GM12891 (cell line): ENCODE measurements at places on chromosomes 13 and 19.

- no peak for DNase-seq
Observed at GRCh38 chr13:74132776-74133656, 1.2 kb downstream of the KLF12 start.

GRCh38 chr13:43924549-43925245, 45.0 kb downstream of the LACC1 start:
- DNase-seq, result no peak

- no peak for DNase-seq
Observed at GRCh38 chr13:49812812-49813211, 20.3 kb upstream of the KPNA3 start.

DNA sequence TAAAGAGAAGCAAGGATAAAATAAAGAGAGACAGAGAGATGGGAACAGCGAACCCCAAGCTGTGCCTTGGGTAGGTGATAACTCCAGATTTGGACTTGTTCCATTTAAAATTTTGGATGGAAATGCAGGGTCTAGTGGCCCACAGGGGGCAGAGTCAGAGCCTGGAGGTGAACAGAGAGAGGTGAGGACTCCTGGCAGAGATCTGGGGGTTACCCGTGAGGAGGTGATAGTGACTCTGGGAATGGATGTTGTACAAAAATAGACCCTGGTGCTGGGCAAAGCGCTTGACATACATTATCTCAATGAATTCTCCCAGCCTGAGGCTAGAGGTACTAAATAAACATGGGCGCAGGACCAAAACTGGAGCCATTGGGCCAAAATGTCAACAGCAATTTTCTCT, 14.3 kb upstream of the DHRS12 start:
- no peak for DNase-seq

GRCh38 chr13:98039964-98040363, 86.5 kb downstream of the IPO5 start:
- no peak for DNase-seq

- DNase-seq, result no peak
Observed at GRCh38 chr13:112575675-112576074, 12.3 kb downstream of the TUBGCP3 start.

DNA sequence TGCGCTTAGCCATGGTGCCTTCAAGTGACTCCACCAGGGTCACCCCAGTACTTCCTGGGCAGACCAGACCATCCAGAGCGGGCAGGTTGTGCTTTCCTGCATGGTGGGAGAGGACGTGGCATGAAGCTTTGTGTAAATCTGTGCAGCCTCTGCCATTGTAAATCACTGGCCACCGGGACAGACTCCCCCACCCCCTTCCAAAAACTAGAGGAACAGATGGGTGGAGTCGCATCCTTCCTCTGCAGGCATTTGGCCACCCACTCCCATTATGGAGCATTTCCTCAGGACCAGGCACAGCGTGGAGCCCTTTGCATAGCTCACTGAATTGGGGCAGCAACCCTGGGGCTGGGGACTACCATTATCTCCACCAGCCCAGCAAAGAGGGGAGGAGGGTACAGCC, 8.2 kb downstream of the BCKDHA start:
- no peak for DNase-seq

DNA sequence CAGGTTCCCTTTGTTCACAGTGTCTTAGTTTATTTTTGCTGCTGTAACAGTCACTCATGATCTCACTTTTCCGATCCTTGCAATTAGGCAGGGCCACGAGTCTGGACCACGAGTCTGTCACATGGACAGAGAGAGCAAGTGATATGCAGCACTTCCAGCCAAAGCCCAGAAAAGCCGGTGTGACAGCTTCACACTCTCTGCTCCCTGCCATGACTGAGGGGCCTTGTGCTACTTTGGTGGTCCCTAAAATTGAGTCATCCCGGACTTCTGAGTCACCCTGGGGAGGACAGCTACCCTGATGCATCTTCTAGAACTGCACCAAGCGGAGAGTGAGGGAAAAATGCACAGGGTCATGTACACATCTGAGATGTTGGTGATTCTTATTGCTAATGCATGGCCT, 179.6 kb downstream of the EFNB2 start:
- DNase-seq, result no peak

DNA sequence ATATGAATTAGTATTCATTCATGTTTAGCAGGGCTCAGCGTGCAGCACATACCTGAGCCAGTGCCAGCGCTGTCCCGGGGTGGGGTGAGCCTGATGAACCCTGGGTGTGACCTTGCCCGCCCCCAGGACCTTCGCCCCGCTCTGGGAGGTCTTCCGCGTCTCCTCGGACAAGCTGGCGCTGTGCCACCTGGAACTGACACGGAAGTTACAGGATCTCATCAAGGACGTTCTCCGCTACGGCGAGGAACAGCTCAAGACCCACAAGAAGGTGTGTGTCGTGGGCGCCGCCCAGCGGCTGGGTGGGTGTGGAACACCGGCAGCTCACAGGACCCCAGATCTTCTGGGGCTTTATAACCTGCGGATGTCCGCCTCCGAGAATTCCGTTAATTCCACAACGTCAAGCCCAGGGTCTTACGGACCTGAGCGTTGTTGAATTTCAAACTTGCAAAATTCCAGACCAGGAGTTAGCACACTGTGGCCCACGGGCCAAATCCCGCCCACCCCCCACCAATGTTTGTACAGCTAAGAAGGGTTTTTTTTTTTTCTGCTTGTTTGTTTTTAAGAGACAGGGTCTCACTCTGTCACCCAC, 15.4 kb downstream of the FCHO1 start:
- no peak for DNase-seq

GRCh38 chr19:11268783-11269267, 6.5 kb upstream of the DOCK6 start:
- DNase-seq, result no peak

GRCh38 chr13:73556902-73557301, 498.1 kb downstream of the KLF5 start:
- DNase-seq, result no peak
